B cell (primary cell): ENCODE measurements at places on chromosomes 16 and 17.

DNA sequence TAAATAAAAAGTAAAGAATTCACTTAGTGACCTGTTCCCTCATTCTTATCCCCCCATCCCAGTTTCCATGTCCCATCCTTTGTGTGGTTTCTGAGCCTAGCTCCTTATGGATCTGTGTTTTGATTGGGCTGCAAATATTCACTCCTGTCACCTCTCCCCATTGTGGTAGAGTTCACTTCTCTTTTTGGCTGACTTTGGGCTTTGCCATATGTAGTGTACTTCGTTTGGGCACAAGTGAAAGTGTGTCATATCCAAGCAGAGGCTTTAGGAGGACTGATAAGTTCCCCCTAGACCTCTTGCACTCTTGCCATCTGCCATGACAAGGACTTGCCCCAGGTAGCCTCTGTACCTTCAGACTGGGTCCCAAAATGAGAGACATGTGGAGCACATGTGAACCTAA, 13.0 kb upstream of the DHRS7B start:
- DNase-seq: no peak

DNA sequence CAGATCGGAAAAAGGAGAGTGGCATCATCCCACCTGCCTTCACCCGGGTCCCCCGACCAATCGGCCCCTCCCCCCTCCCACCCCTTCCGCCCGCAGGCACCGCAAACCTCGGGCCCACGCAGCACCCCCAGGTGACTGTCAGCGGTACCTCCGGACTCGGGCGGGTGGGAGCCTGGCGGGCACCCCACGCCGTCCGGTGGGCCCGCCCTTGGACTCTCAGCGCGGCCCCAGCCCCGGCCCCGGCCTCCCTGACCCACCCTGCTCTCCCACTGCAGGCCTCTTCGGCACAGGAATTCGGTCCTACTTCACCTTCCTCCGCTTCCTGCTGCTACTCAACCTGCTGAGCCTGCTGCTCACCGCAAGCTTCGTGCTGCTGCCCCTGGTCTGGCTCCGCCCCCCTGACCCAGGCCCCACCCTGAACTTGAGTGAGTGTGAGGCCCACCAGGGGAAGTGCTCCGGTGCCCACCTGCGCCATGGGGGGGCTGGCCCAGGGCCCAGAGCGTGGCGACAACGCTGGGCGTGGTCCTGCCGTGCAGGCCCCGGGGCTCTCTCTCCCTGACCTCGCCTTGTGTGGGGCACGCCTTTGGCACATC, 1.6 kb downstream of the TMC8 start:
- DNase-seq: peak; percentile 94

DNA sequence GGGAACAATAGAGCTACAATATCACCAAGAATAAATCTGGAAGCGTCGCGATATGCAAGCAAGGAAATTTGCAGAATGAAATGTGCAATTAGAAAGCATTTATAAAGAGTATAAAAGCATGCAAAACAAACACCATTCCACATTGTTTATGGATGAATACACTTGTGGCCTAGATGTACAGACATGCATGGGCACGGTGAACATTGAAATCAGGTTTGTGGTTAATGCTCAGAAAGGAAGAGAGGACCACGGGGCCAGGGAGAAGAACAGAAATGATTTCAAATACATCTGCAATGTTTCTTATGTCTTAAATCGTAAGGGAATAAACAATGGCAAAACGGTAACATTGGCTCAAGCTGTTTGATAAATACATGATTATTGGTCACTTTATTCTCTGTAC, 235.9 kb downstream of the FOXL1 start:
- DNase-seq: no peak

GRCh38 chr17:66466840-66467367, 164.5 kb downstream of the PRKCA start:
- DNase-seq: no peak

- DNase-seq: no peak
These were observed 6.1 kb downstream of the ASGR2 start for GRCh38 chr17:7108560-7108925.

- DNase-seq: peak; percentile 46
These were observed 1.8 kb downstream of the CACNB1 start for GRCh38 chr17:39195568-39196160.

DNA sequence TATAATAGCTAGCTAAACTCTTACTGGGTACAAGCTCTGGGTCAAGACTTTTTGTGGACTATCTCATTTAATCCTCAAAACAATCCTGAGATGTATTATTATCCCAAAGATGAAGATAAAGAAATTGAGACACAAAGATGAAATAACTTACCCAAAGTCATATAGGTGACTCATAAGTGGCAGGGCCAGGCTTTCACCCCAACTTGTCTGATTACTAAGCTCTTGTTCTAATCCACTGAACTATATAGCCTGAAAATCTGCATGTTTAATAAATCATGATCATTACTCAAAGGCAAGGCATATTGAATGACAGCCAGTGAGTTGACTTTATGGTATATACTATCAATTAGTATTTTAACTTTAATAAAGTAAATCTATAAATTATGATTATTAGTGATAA, 77.4 kb downstream of the SKAP1 start:
- DNase-seq: no peak

DNA sequence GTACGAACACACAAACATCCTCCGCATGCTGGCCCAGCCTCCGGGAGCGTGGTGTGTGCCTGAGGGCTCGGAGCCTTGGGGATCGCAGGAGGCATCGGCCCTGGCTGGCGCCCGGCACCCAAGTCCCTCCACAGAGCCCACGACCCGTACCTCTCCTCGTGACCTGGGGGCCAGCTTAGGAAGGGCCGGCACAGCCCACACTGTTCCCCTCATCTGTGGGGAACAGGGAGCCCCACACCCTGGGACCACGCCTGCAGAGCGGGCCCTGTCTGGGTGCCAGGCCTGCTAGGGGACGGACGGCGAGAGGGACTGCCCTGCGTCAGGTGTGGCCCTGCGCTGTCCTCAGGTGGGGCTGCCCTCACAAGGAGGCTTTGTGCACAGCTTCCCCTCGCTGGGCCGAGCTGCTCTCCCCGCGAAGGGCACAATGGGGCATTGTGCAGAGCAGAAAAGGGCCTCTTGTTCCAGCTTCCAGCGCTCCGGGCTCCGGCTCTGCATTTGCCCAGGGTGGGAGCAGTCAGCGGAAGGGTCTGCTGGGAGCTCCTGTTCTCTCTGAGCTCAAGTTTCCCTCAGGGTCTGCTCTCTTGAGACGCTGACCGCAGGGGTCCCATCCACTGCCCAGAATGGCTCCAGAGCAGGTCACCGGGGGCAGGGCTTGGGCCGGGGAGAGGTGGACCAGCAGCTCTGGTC, 1.7 kb upstream of the LMF1 start:
- DNase-seq: no peak
